ENCODE measurements at places on chromosomes 13 and 19. TPM values are rescaled to one million over a fixed set of nuclear protein-coding genes. Genes with fewer than 3 reads are reported as not detected.
A peak's percentile ranks its signal among the peaks of the same experiment; 100 is the strongest.

Gene LRRC8E
- total RNA-seq: not detected

Gene TSKS
- 0.38 TPM for total RNA-seq

DNA sequence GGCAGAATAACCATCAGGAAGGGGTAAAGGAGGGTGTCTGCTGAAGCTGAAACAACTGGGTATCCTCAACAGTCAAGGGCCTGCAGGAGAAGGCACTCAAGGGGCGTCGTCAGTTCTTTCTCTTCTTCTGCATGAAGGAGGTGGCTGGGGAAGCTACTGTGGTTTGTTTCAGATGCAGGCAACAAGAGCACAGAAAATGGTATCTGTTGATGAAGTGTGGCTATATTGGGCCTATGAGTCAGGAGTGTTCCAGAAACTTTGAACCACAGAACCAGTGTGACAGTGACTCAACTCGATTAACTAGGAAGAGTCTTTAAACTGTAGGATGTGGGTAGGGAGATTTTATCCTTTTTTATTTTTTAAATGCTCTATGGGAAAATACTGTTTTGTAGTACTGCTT, 686.3 kb downstream of the FGF9 start:
- H3K4me3 ChIP-seq: no peak overlapping the region
- H3K27me3 ChIP-seq: no peaks in the 10 kb centered on the region
- peaks cover 7% of the 10 kb centered on the region for H3K36me3 ChIP-seq
- no peak overlapping the region for H3K27ac ChIP-seq

- H3K36me3 ChIP-seq: no peaks in the 10 kb centered on the region
- H3K27me3 ChIP-seq: peaks cover 9% of the 10 kb centered on the region
- no peak overlapping the region for H3K4me3 ChIP-seq
- H3K4me1 ChIP-seq: peaks cover 8% of the 10 kb centered on the region
- DNase-seq: no peak
Observed at GRCh38 chr19:4600893-4601292, 38.4 kb upstream of the TNFAIP8L1 start.

DNA sequence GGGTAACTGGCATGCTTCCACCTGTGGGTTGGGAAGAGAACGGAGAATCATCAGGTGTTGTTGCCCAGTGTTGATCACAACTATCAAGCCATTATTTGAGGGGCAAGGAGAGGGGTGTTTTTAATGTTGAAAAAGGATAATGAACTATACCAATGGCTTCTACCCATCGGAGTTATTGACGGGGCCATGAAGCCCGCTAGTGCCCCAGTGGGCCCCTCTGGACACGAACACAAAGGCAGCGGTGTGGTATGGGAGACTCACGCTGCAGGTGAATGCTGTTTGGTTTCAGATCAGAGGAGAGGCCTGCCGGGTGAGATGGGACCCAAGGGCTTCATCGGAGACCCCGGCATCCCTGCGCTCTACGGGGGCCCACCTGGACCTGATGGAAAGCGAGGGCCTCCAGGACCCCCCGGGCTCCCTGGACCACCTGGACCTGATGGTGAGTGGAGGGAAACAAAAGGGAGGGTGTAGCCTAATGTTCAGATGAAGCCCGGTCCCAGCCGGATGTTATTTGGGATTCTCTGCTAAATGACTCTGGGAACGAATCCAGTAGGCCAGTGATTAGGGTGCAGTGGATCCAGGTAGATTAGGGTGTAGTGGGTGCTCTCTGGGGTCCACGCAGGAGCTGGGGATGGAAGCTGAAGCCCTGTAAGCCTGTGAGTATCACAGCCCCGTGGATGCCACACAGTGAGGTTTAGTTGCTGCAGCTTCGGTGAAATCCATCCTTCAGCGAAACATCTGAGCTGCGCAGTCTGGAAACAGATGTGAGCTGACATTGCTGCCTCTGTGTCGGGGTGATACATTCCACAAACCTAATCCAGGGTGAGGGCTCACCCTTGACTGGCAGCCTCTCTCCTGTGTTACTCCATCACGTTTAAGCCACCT, 111.3 kb downstream of the RAB20 start:
- no peaks in the 10 kb centered on the region for H3K36me3 ChIP-seq
- peaks cover 22% of the 10 kb centered on the region for H3K27me3 ChIP-seq
- DNase-seq: no peak

DNA sequence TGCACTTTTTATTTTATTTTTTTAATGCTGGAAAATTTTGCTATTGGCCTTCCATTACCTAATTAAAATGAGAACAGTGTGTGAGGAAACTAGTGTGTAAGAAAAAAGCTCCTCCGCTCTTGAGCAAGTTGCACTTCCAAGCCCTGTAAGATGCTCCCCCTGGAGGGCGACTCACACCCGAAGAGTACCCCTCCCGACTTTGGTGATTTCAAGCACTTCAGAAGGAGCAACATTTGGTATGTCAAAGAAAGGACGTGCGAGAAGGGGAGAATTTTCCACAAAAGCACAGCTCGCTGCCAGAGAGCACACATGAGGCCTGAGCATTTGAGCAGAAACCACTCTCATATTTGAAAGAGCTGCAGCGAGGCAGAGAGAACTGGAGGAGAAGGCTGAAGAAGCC, 504.4 kb downstream of the FGF9 start:
- H3K27ac ChIP-seq: no peak overlapping the region
- DNase-seq: no peak
- peaks cover 21% of the 10 kb centered on the region for H3K36me3 ChIP-seq
- H3K4me1 ChIP-seq: peaks cover 6% of the 10 kb centered on the region

GRCh38 chr13:43110036-43110435, 86.7 kb downstream of the DNAJC15 start:
- H3K4me1 ChIP-seq: no peaks in the 10 kb centered on the region
- H3K27ac ChIP-seq: no peak overlapping the region
- H3K4me3 ChIP-seq: no peak overlapping the region
- no peak for DNase-seq

DNA sequence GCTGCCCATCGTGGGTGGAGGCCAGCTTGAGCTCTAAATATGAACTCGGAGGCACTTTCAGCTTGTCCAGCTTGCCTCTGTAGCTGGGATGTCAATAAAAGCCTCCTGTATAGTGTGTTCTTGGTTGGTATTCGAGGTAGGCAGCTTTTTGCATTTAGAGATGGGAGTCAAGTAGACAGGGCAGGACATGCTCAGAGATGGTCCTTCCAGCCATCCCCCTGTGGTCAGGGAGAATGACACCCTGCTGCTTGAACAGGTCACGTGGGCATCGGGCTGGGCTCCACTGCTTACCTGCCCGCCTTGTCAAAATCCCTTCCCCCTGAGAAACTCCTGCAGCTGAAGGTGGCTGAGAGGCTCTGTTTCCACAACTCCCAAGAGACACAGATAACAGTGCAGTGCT, 302.5 kb downstream of the ZNF536 start:
- no peak overlapping the region for H3K27ac ChIP-seq
- peaks cover 20% of the 10 kb centered on the region for H3K27me3 ChIP-seq
- no peak for DNase-seq
- H3K4me3 ChIP-seq: no peak overlapping the region

DNA sequence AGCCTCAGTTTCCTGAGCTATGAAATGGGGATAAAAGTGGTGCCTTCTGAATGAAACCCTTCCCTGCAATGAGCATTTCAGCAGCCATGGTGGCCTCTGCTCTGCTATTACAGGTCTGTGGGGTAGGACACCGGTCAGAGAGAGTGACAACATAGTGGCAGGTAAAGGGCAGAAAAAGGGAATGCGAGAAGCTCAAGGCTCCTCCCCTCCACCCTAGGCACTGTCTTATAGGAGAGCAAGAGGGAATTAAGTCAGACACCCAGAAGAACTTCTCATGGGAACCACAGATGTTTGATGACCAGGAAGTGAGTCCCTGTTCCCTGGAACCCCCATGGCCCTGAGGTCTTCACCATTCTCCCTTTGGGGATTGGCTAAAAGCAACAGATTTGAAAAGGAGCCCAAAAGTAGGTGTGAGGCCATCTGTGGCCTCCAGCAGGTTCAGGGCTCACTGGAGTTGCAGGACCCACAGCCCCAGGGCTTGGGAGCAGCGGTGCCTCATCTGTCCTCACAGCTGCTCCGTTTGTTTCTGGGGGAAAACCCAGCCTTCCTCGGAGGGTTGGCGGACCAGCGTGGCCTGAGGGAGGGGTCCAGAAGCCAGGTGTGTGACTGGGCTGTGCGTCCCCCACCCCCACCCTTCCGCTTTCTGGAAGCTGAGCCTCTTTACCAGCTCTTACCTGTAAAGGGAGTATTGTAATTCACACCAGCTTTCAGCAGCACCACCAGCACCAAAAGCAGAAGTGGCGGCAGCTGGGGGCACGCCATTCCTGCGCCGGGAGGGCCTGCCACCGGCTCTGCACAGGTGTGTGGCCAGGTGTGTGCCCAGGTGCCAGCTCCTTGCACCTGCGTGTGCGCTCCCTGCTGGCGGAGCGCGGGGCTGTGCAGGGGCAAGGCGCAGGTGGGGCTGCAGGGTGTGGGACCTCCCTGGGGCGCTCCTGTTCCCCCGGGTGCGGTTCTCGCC, 19.4 kb downstream of the IQCN start:
- no peak overlapping the region for H3K4me3 ChIP-seq
- no peak overlapping the region for H3K27ac ChIP-seq
- H3K36me3 ChIP-seq: no peaks in the 10 kb centered on the region
- peaks cover 25% of the 10 kb centered on the region for H3K27me3 ChIP-seq

DNA sequence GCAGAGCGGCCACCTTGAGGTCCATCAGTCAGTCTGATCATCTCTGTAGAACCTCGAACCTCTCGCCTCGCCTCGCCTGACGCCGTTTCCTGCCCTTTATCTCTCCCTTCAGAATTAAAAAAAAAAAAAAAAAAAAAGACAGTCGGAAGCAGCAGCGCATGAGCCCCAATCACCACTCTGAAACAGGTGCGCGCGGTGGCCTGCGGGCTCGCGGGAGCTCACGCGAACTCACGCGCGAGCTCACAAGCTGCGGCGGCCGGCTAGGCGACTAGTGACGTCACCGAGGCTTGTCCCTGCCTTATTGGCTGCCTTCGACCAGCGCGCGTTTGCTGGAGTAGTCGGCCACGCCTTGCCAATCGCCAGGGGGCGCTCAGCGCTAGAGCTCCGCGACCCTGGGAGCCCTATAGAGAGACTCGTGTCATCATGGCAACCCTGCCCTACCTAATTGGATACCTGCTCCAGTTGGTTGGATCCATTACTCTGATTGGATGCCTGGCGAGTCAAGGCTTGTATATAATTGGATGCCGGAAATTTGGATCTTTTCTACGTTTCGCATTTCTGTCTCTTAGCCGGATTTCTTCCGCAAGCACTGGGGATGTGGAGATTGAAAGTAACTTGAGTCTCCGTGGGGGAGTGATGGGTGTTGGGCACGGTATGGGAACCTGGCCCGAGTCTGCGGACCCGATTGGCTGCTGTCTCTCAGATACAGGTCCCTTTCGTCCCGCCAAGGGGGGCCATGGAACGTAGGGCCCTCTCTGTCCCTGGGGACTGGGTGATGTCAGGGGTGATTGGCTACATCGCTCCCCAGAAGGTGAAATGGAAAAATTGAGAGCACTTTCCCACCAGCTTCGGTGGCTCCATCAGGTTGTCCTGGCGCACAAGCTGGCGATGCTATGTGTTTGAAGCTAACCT, 31.6 kb downstream of the SYT3 start:
- H3K27me3 ChIP-seq: peaks cover 24% of the 10 kb centered on the region
- peak overlapping the region; percentile 41 for H3K4me3 ChIP-seq
- H3K27ac ChIP-seq: no peak overlapping the region
- peaks cover 5% of the 10 kb centered on the region for H3K4me1 ChIP-seq
- peaks cover 7% of the 10 kb centered on the region for H3K36me3 ChIP-seq

GRCh38 chr13:52377898-52378297, 28.1 kb downstream of the THSD1 start:
- no peak overlapping the region for H3K4me3 ChIP-seq
- H3K36me3 ChIP-seq: no peaks in the 10 kb centered on the region
- no peak for DNase-seq
- H3K27me3 ChIP-seq: no peaks in the 10 kb centered on the region
- H3K27ac ChIP-seq: no peak overlapping the region

GRCh38 chr13:26950968-26951367, 190.4 kb upstream of the GPR12 start:
- H3K4me3 ChIP-seq: no peak overlapping the region
- no peaks in the 10 kb centered on the region for H3K36me3 ChIP-seq
- no peaks in the 10 kb centered on the region for H3K4me1 ChIP-seq
- no peak for DNase-seq
- H3K27me3 ChIP-seq: peaks cover 5% of the 10 kb centered on the region
- no peak overlapping the region for H3K27ac ChIP-seq

GRCh38 chr19:50252111-50252886, 48.9 kb downstream of the MYH14 start:
- peaks cover 12% of the 10 kb centered on the region for H3K36me3 ChIP-seq
- peaks cover 5% of the 10 kb centered on the region for H3K27me3 ChIP-seq
- no peak overlapping the region for H3K27ac ChIP-seq

GRCh38 chr13:92224825-92225224, 826.4 kb downstream of the GPC5 start:
- H3K4me3 ChIP-seq: no peak overlapping the region
- no peak for DNase-seq
- no peak overlapping the region for H3K27ac ChIP-seq
- no peaks in the 10 kb centered on the region for H3K4me1 ChIP-seq

DNA sequence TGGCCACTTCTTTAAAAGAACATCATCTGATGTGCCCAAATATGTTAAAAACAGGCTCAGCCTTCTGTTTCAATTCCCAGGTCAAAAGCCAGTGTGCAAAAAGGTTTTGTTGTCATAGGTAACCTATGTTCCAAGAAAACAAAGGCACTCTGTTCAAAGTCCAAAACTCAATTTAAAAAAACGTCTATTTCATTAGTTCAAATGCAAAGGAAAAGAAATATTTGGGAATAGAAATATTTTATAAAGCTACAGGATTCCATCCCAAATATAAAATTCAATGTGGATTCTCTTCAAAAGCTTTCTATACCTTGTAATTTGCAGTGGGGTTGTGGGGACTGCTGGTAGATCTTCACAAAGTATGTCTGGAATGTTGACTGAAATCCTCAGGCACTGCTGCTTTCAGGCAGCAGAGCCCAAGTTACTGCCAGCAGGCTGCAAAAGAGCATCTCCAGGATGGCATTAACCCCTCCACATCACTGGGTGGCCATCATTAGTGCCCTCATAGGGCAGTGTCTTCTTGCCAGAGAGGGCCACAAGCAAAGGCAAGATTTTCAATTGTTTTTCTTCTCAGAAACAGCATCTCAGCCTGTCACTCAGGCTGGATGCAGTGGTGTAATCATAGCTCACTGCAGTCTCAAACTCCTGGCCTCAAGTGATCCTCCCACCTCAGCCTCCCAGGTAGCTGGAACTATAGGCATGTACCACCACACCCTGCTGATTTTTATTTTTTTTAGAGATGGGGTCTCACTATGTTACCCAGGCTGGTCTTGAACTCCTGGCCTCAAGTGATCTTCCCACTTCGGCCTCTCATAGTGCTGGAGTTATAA, 22.8 kb upstream of the STK24 start:
- H3K27ac ChIP-seq: no peak overlapping the region
- no peaks in the 10 kb centered on the region for H3K36me3 ChIP-seq
- no peak overlapping the region for H3K4me3 ChIP-seq
- no peak for DNase-seq
- H3K27me3 ChIP-seq: peaks cover 25% of the 10 kb centered on the region
- peaks cover 12% of the 10 kb centered on the region for H3K4me1 ChIP-seq
